ENCODE measurements at places on chromosomes 5 and 9. TPM values are rescaled to one million over a fixed set of nuclear protein-coding genes. Genes with fewer than 3 reads are reported as not detected.

ERGIC1 gene
- total RNA-seq, result 206 TPM

PTGDS gene
- total RNA-seq, result 13.7 TPM

RFX3 gene
- total RNA-seq, result 5.7 TPM

STKLD1 gene
- 0.74 TPM for total RNA-seq

ADCY2 gene
- total RNA-seq, result 0.13 TPM

TLX3 gene
- total RNA-seq, result not detected

CCDC192 gene
- total RNA-seq, result not detected

LMBRD2 gene
- total RNA-seq, result 7.1 TPM

ENC1 gene
- 37.0 TPM for total RNA-seq

KCTD16 gene
- total RNA-seq, result 0.08 TPM

C5orf47 gene
- not detected for total RNA-seq

SHISAL2B gene
- total RNA-seq, result not detected

BTNL9 gene
- total RNA-seq, result 37.5 TPM

AIF1L gene
- total RNA-seq, result 6.0 TPM

LIX1 gene
- not detected for total RNA-seq

DBH gene
- total RNA-seq, result not detected

SEMA5A gene
- 0.15 TPM for total RNA-seq

ADGRD2 gene
- total RNA-seq, result not detected

SFXN1 gene
- total RNA-seq, result 88.3 TPM

IL3 gene
- not detected for total RNA-seq

DMRT3 gene
- not detected for total RNA-seq

KCNV2 gene
- total RNA-seq, result not detected

SNCAIP gene
- not detected for total RNA-seq

STX17 gene
- total RNA-seq, result 11.5 TPM

SPINK1 gene
- 3.0 TPM for total RNA-seq

B4GALT7 gene
- total RNA-seq, result 38.0 TPM

OLFML2A gene
- 44.5 TPM for total RNA-seq

MEGF9 gene
- 6.3 TPM for total RNA-seq

FOXI1 gene
- total RNA-seq, result 0.44 TPM

All from Panc1 (cell line).